Activated CD4-positive, alpha-beta T cell treated with anti-CD3 and anti-CD28 coated beads for 36 hours (primary cell): ENCODE measurements at places on chromosomes 2 and 18. TPM values are rescaled to one million over a fixed set of nuclear protein-coding genes. Genes with fewer than 3 reads are reported as not detected.
A peak's percentile ranks its signal among the peaks of the same experiment; 100 is the strongest.

- no peak for DNase-seq
- peak overlapping the region; percentile 80 for H3K27ac ChIP-seq
- H3K4me3 ChIP-seq, result no peak overlapping the region
Observed at GRCh38 chr18:51053814-51054213, 23.8 kb downstream of the SMAD4 start.

DNA sequence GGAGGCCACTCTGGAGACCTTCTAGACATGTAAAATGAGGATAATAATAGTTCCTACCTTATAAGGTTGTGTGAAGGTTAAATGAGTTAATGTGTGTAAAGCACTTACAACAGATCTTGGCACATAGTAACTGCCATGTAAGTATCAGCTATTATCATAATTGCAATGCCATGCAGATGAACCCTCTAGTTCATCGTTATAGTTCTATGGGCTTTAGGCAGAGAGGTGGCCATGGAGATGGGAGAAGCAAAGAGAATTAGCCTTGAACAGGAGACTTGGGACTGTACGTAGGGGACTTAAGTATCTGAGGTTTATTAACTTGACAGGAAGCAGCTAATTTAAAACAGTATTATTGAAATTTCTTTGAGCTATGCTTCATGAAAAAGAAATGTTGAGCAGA lies 151.8 kb downstream of the PIK3C3 start:
- DNase-seq, result no peak
- no peaks in the 10 kb centered on the region for H3K36me3 ChIP-seq
- no peaks in the 10 kb centered on the region for H3K4me1 ChIP-seq
- H3K4me3 ChIP-seq, result no peak overlapping the region

The SIGLEC15 gene
- not detected for total RNA-seq

The ADCY3 gene
- total RNA-seq, result 92.8 TPM

DNA sequence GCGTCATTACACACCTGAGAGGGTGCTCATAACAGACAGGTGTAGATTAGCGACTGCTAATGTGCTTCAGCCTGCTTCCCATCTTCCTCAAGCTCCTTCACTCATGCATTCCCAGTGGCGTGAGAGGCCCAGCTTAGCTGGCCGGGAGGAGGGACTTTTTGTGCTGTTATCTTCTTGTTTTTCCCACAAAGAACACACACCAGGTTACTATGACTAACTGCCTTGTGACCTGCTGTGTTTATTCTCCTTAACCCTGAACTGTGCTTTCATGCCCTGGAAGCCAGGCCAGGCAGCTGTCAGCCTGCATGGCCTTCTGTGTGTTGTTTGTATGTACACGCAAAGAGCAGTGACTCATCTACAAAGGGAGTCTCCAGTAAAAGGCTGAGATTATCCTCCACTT lies 143.8 kb downstream of the PIEZO2 start:
- H3K4me3 ChIP-seq, result no peak overlapping the region
- H3K4me1 ChIP-seq, result no peaks in the 10 kb centered on the region
- DNase-seq, result no peak
- H3K27ac ChIP-seq, result no peak overlapping the region
- H3K36me3 ChIP-seq, result no peaks in the 10 kb centered on the region

DNA sequence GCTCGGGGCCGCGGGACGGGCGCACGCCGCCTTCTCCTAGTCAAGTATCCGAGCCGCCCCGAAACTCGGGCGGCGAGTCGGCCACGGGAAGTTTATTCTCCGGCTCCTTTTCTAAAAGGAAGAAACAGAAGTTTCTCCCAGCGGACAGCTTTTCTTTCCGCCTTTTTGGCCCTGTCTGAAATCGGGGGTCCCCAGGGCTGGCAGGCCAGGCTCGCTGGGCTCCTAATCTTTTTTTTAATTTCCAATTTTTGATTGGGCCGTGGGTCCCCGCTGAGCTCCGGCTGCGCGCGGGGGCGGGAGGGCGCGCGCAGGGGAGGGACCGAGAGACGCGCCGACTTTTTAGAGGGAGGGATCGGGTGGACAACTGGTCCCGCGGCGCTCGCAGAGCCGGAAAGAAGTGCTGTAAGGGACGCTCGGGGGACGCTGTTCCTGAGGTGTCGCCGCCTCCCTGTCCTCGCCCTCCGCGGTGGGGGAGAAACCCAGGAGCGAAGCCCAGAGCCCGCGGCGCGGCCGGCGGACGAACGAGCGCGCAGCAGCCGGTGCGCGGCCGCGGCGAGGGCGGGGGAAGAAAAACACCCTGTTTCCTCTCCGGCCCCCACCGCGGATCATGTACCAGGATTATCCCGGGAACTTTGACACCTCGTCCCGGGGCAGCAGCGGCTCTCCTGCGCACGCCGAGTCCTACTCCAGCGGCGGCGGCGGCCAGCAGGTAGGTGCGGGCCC lies 617 bp downstream of the FOSL2 start:
- peaks cover 15% of the 10 kb centered on the region for H3K36me3 ChIP-seq
- peaks cover 30% of the 10 kb centered on the region for H3K4me1 ChIP-seq
- peak; percentile 72 for DNase-seq
